Cardiac fibroblast (primary cell): ENCODE measurements at places on chromosomes 16 and 17.
A peak's percentile ranks its signal among the peaks of the same experiment; 100 is the strongest.

DNA sequence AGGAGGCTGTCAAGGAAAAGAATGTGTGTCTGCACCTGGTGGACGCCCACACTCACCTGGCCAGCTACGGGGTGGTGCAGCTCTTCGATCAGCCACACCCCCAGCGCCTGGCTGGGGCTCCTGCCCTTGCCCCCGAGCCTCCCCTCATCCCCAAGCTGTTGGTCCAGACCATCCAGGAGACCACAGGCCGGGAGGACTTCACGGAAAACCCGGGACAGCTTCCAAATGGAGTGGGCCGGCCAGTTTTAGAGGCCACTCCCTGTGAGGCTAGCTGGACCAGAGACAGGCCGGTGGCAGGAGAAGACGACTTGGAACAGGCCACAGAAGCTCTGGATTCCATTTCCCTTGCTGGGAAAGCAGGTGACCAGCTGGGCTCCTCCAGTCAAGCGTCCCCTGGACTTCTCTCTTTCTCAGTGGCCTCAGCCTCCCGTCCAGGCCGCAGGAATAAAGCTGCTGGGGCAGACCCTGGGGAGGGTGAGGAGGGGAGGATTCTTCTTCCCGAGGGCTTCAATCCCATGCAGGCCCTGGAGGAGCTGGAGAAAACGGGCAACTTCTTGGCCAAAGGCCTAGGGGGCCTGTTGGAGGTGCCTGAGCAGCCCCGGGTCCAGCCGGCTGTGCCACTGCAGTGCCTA lies 2.2 kb downstream of the WDR81 start:
- DNase-seq, result no peak

DNA sequence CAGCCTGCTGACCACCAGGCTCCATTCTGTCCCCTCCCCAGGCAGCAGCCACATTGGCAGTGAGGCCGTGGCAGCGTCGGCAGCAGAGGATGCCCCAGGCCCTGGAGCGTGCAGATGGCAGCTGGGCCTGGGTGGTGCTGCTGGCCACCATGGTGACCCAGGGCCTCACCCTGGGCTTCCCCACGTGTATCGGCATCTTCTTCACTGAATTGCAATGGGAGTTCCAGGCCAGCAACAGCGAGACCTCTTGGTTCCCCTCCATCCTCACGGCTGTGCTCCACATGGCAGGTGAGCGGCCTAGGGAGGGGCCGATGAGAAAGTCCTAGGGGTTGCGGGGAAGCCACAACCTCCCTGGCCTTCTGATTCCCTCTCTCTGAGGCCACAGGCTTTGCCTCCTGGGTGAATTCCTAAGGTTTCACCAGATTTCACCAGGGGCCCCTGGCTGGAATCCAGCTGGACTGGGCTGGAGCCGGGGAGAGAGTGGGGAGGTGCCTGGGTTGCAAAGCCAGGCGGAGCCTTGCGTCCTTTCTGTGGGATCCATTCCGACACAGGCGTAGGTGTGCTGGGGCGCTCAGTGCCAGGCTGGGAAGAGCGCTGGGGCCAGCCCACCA lies 5.9 kb downstream of the SLC16A5 start:
- no peak for DNase-seq

DNA sequence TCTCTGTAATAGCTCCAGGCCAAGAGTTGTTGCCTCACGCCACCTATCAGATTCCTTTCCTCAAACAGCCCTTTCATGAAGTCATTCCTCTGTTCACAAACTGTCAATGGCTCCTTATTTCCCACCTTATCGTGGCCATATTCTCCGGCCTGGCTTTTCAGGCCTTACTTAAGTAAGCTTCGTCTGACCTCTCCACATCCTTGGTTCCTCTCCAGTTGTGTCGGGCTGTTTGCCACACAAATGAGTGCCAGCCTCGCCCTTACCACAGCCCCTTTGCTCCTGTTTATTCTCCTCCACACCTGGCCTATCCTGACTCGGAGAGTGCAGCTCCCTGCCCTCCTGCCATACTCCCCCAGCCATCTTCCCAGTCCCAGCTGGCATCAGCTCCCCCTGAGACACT lies 2.0 kb downstream of the TP53I13 start:
- DNase-seq, result no peak

GRCh38 chr17:62611292-62611691 lies 16.2 kb upstream of the MRC2 start:
- no peak for DNase-seq

GRCh38 chr17:63349478-63350000 lies 96.6 kb downstream of the CYB561 start:
- peak; percentile 39 for DNase-seq

- no peak for DNase-seq
These were observed 19.8 kb downstream of the FBRS start for GRCh38 chr16:30677931-30678585.

- no peak for DNase-seq
These were observed 174.2 kb downstream of the CYLD start for GRCh38 chr16:50916040-50916439.

GRCh38 chr16:23406024-23406423 lies 47.0 kb downstream of the COG7 start:
- DNase-seq, result no peak

DNA sequence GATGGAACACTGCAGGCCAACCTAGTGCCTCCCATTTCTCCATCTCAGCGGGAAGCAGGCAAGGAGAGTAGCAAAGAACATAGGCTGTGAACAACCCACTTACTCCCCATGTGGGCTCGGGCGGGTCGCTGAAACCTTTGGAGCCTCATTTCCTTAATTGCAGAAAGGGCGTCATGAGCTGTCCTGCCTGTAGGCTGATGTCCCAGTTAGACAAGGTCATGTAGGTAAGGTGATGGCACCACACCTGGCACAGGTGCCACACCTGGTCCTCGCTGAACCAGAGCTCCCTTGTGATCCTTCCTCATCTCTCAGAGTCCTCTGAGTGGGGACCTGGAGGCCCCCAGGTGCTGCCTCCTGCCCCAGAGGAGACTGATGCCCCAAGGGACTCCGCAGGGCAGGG lies 22.9 kb downstream of the ABCC3 start:
- DNase-seq, result no peak

- no peak for DNase-seq
These were observed 169.5 kb upstream of the CHMP6 start for GRCh38 chr17:80822021-80822699.

- DNase-seq, result peak; percentile 82
These were observed 200.4 kb downstream of the LGALS9B start for GRCh38 chr17:20266806-20267458.
